Esophagus muscularis mucosa (tissue), 4 donors: ENCODE measurements at places on chromosomes 13 and 19. TPM values are rescaled to one million over a fixed set of nuclear protein-coding genes. Genes with fewer than 3 reads are reported as not detected.

DNA sequence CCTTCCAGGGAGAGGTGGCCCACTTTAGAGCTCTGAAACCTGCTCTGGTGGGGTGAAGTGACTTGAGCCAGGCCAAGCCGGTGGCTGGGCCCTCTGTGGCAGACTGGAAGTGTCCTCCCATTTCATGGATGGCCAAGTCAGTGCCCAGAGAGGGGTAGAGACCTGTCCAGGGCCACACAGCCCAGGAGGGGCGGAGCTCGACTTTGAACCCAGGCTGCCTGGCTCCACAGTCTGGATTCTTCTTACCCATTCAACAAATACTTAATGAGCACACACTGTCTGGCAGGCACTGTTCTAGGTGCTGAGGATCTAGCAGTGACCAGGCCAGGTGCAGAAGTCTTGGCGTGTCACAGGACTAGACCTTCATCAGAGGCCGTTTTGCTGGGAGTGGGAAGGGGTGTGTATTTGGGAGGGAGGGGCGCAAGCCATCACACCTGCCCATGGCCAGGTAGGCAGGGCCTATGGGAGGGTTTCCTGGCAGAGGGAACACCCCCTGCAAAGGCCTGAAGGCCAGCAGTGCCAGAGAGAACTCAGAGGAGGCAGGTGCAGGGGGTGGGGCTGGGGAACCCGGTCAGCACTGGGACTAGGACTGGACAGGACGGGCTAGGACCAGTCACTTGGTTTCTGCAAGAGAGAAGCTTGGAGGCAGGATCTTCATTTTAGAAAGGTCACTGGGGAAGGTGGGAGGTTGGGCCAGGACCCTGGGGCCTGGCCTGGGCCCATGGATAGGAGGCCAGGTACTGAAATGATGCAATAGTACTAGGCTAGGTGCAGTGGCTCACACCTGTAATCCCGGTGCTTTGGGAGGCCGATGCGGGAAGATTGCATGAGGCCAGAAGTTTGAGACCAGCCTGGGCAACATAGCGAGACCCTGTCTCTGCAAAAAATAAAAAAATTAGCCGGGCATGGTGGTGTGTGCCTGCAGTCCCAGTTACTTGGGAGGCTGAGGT, 31.8 kb downstream of the DNM2 start:
- DNase-seq: no peak

- DNase-seq: no peak
Measured at GRCh38 chr13:31172001-31172400, 10.3 kb upstream of the HSPH1 start.

- no peak for DNase-seq
Measured at GRCh38 chr19:43814663-43815352, 12.3 kb upstream of the ZNF283 start.

GRCh38 chr19:58183817-58184215, 955 bp downstream of the ZNF274 start:
- no peak for DNase-seq

Gene BRSK1
- 4.5 TPM for total RNA-seq

Gene ICAM4
- total RNA-seq: 0.29 TPM
